ENCODE measurements at places on chromosomes 3 and 15.

DNA sequence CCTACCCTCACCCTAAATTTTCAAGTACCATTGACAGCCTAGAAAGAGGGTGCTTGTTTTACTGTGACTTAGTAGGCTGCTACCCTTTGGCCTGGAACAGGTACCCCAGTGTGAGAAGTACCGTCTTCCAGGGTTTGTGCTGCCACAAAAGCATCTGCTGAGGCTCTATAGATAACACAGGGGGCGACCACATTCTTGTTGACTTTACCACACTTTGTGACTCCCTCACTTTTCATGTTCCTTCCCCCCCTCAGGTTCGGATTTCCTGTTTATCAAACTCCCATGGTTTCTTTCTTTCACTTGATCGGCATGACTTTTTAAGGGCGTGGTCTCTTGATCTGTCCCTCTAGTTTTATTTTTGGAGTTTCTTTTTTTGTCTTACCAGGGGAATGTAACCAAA, 23.5 kb downstream of the EXOG start:
- DNase-seq, result no peak

- no peak for DNase-seq
Measured at GRCh38 chr3:122307094-122307687, 17.9 kb upstream of the CSTA start.

DNA sequence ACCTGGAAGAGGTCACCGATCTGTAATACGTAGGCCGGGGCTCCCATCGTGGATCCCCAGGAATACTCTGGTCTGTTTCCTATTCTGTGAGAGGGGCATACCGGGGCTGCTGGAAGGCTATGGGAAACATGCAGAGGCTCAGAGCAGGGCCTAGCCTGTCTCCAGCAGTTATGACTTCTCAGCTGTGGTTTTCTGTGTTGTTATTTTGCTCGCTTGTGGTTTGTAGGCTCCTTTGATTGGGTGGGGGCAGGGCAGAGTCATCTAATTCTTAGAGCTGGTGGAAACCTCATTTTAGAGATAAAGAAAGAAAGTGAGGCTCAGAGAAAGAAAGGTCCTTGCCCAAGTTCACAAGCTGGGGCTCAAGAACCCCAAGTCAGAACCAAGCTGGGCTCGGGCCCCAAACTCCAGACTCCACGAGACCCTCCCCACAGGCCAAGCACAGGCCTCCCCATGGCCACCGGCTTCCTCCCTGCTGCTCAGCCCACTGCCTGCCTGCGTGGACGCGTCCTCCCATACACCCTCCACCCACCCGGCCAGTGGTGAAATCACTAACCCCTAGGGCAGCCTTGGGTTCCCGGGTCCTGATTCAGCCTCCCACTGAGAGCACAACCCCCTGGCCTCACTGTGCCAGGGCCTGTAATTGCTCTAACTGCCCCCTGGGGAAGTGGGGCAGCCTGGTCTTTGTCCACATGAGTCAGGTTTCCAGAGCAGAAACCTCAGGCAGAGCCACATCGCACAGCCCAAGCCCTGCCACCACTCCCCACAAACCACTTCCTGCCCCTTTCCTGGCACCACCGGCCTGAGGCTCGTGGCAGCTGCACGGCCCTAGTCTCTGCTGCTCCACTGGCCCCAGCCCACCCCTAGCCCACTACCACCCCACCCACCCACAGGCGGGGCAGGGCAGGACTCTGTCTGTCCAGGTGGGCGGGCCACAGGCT, 270.8 kb downstream of the UACA start:
- DNase-seq, result peak; percentile 75

- peak; percentile 34 for DNase-seq
Measured at GRCh38 chr15:89197503-89197971, 23.8 kb downstream of the RLBP1 start.

- no peak for DNase-seq
Measured at GRCh38 chr3:15113471-15113870, 14.5 kb upstream of the RBSN start.

DNA sequence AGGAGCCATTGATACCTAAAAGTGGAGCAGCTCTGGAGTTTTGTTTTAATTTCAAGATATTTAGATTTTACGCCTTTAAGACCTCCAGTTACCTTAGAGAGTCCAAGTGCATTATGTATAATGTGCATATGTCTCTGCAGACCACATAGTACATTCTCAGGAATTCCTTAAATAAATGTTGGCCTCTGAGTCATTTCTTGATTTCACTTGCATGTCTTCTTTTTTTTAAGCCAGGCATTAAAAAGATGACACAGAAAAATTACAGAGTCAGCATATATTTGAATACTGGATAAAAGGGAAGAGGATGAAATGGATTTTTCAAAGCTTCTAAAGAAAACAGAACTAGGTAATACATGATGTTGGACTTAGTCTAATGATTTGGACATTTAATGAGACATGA, 125.2 kb downstream of the TMCO5A start:
- peak; percentile 44 for DNase-seq

GRCh38 chr3:146750196-146750595, 145.1 kb upstream of the PLSCR5 start:
- DNase-seq, result peak; percentile 12

DNA sequence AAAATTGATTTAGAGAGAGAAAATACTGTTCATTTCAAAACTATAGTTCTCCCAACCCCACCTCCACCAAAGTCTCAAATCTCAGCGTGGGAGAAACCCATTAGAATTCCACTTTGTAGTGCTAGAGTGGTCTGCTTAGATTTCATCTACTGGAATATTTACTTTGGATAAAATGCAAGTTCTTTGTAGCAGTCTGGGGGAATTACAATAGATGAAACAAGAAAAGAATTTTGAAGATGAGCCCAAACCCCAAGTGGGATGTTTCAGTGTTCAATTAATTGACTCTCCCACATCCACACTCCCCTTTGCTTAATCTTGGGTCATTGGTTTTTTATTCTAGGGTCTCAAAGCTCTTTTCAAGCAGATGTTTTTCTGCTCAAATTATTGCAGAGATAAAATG, 97.8 kb downstream of the RPL22L1 start:
- no peak for DNase-seq

GRCh38 chr3:139897759-139898158, 37.2 kb upstream of the CLSTN2 start:
- DNase-seq, result peak; percentile 42

DNA sequence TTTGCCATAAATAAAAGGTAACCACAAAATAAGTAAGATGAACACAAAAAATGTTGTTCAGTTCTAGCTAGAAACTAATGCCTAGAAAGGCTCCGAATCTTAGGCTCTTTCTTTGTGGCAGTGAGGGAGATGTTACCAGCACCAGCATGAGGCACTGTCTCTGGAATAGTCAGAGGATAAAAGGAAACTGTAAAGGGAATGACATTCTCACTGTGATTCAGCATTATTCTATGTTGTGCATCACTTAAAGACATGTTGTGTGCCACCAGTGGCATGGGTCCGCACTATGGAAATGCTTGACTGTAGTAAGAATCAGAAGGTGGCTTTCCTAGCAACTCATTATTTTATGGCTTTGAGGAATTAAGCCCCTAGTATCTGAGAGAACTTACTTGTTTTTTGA, 70.8 kb downstream of the SEC22A start:
- DNase-seq, result peak; percentile 22

DNA sequence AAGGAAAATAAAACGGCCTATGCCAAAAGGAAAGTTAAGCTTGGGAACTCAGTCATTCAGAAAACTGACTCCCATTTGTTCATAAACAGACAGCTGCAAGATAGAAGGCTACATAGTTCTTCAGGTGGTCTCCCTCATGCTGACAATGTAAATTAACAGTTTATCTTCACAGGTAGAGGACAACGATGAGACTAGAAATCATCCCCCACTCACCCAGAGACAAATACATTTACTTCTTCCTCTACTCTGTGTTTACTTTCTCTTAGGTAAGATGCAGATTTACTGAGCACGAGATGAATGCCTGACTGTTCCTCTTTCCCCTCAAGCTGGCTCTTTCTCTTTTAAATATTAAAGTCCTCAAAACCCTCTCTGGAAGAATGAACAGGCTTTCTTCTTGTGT, 117.6 kb upstream of the UBP1 start:
- DNase-seq, result no peak

DNA sequence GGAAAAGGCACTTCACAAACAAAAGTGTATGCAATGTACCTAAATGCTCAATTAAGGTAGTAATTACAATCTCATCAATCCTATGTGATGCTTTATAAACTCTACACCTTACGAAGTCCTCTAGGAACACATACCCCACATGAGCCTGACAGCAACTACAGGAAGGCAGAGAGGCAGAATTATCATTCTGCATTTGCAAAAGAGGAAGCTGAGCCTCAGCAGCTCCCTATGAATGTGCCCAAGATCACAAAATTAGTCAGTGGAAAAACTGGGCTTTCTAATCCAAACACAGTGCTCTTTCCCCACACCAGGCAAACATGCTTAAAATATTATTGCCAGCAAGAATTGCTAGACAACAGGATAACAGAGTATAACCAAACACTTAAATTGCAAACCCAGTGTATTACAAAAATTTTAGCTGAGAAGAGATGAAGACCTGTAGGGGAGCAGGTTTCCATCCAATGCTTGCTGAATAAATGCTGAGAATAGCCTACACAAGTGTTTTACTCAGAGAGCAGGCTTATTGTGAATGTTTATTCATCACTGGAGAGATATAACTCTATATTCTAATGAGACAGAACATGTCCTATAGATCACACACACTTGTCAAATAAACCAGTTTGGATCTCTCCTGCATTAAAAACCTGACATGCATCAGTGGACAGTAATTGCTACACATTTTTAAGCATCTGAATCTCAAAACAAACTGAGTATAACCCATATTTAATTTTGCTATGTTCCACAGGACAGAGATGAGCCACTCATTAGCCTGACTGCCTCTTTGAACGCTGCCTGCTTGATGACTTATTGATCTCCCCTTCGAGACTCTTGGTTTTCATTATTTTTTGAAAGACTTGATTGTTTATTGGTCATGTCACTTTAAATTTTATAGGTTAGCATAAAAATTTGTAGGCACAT, 62.2 kb downstream of the PLCH1 start:
- no peak for DNase-seq

DNA sequence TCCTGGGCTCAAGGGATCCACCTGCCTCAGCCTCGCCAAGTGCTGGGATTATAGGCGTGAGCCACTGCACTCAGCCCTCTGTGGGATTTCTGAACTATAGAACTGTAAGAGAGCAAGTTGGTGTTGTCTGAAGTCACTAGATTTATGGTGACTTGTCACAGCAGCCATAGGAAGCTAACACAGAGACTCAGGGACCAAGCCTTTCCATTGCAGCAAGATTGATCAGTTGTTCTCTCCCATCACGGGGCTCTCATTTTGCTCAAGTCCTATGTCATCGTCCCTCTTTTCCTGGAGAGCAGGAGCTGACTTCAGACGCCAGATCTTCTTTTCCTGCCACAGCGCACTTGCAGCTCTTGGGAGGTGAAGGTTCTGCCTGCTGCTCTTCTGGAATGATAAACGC, 61.0 kb downstream of the APBA2 start:
- DNase-seq, result no peak

DNA sequence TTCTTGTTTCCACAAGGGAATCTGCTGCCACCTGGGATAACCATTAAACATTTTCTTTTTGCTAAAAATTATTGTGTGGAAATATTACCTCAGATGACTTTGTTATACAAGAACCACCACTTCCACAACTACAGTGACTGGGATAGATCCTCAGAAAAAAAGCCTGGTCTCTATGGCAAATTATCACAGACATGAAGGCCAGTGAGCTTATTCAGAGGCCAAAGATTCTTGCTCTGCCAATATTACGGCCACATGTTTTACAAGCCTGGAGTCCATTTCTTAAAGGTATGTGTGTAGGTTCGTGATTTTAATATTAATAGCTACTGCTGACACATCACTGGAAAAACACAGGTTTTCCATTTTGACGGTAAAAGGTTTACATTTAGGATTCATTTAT, 73.8 kb downstream of the MYO1E start:
- DNase-seq, result no peak

DNA sequence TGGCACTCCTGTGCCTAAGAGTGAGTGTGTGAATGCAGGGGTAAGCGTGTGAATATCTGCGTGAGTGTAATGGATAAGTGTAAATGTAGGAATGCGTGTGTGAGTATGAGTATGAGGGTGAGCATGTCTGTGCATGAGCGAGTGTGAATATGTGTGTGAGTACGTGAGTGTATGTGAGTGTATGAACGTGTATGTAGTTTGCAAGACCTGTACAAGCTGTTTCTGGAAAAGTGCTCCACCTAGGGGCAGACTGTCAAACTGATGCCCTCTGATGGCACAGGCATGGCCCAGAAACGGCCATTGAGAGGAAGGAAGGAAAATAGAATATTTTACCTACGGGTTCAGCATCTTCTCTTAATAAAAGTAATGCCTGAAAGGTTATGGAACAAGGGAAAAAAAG, 24.4 kb upstream of the FRMD4B start:
- peak; percentile 55 for DNase-seq

GRCh38 chr3:38533285-38533976, 37.3 kb downstream of the EXOG start:
- no peak for DNase-seq

DNA sequence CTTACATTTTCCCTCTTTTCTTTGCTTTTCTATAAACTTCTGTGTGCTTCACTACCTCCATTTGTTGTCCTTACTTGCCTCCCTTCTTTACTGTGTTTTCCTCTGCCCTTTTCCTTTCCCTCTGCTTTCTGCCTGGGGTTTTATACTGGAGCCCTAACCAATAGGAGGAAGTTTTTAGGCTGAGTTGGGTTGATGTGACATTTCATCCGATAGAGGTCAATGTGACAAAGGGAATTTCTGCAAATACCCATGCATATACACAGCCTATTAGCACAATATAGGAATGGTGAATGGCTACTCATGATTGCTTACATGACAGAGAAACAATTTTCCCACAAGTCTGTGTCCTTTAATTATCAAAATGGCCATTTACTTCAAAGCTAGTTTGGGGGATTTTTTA, 153.0 kb upstream of the ARPP21 start:
- DNase-seq, result no peak

- no peak for DNase-seq
Measured at GRCh38 chr3:171904829-171905228, 61.7 kb downstream of the TMEM212 start.
